Fibroblast of skin of abdomen (primary cell): ENCODE measurements at places on chromosomes 7 and 10.

DNA sequence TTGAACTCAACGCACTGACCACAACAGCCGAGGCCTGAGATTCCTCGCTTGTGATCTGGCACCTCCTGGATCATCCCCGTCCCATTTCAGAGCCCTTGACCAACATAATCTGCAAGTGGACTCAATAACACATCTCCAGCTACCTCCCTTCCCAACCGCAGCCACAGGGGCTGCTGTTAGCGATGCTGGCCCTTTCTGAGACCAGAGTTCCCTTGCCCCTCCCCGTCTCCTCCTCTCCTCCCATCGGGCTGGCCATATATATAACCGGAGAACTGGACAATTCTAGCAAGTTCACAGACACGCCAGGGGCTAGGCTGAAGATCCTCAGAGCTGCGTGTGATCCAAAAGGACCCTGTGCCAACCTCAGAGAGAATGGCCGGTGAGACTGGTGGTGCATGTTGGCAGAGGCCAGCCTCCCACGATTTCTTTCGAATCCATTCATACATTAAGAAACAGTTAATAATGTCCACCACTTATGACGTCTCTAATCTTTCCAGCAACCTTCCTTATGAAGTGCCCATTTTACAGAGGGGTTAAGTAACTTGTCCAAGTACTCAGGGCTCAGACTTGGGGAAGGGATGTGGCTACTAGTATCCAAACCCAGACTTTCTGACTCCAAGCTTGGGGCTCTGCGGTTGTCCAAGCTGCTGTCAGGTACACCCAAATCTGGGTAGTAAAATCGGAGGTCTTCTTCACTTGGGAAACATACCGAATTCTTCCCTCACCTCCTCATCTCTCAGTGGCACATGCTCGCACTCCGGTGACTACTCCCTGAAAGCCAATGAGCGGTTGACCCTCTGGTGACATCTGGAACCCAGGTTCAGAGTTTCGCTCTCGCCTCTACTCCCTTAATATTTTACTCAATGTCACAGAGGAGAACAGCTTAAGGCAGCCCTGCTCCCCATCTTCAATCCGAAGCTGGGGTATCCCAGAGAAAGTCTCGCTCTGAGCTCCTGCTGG lies 11.2 kb upstream of the FEZF1 start:
- no peak for DNase-seq

GRCh38 chr7:97009753-97010732 lies 4.7 kb downstream of the DLX6 start:
- no peak for DNase-seq

DNA sequence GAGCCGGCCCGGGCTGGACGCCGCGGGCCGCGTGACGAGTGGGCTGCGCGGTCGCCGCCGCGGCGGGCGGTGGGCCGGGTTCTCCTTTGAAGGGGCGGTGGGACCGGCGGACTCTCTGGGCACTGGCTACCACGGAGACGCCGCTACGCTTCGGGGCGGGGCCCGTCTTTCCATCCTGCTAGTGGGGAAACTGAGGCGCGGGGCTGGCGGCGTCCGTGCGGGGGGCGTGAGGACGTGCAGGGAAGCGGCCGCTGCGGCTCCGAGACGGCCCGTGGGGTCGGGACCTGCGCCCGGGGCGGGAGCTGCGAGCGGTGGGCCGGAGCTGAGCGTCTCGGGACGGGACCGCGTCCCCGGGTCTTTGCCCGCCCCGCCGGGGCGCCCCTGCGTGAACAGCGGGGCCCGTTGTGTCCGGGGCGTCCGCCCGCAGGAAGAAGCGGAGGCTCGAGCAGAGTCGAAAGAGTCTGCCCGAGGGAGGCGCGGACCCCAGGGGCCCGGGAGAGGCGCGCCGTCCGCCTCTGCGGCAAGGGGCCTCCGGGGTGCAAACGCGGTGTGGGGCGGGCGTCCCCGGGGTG lies 548 bp upstream of the BNIP3 start:
- no peak for DNase-seq

- DNase-seq, result no peak
Observed at GRCh38 chr10:64358907-64359306, 837.7 kb downstream of the REEP3 start.

- no peak for DNase-seq
Observed at GRCh38 chr10:61941202-61941681, 39.7 kb downstream of the ARID5B start.
